ENCODE measurements at places on chromosomes 11 and 22.
A peak's percentile ranks its signal among the peaks of the same experiment; 100 is the strongest.

GRCh38 chr11:7637447-7638157, 35.7 kb downstream of the CYB5R2 start:
- DNase-seq, result peak; percentile 51

GRCh38 chr11:115338476-115338875, 165.7 kb downstream of the CADM1 start:
- DNase-seq, result no peak

DNA sequence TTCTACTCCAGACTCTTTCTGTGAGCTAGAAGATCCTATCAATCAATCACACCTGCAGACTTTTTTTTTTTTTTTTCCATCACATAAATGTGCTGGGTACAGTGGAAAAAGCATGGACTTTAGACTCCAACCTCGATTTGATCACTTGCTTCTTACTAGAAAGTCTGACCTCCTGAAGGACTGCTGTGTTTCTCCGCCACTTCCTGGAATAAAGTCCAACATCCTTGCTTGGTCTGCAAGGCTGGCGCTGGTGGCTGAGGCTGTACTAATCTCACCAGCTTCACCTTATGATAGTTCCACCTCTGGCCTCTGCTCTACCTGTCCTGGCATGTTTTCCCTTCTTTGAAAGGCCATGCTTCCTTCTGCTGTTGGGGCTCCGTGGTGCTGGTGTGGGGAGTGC, 60.9 kb upstream of the SESN3 start:
- no peak for DNase-seq

DNA sequence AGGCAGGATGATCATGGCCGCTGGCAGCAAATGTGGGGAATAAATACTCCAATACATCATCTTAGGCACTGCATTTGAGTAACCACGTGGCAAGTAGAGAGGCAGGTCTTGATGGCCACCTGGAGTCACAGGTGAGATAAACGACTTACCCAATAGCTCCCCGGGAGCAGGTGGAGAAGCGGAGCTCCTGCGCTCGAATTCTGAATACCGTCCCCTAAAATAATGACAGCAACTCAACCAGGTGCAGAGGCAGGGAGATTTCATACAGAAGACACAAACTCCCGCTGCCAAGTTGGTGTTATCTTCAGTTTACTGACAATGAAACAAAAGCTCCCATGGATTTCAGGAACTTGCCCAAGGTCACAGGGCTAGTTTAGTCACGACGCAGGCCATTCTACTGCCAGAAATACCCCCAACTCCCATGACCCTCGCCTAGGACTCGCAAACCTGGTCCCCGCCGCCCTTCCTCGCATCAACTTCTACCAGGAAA, 437 bp downstream of the SLC43A3 start:
- DNase-seq, result no peak

GRCh38 chr11:71334191-71334590, 81.8 kb upstream of the SHANK2 start:
- DNase-seq, result no peak

- DNase-seq, result no peak
Observed at GRCh38 chr11:102295045-102295444, 22.2 kb upstream of the BIRC3 start.

GRCh38 chr22:17810570-17811116, 36.4 kb upstream of the BID start:
- no peak for DNase-seq

GRCh38 chr11:95098826-95099225, 9.2 kb downstream of the ENDOD1 start:
- no peak for DNase-seq

- DNase-seq, result peak; percentile 63
Observed at GRCh38 chr11:120710354-120711131, 199.0 kb downstream of the GRIK4 start.

- no peak for DNase-seq
Observed at GRCh38 chr22:30582788-30583545, 8.5 kb upstream of the GAL3ST1 start.

- DNase-seq, result no peak
Observed at GRCh38 chr22:31838917-31839316, 85.1 kb downstream of the DEPDC5 start.

GRCh38 chr11:124473476-124473875, 28.0 kb upstream of the OR8B8 start:
- no peak for DNase-seq

DNA sequence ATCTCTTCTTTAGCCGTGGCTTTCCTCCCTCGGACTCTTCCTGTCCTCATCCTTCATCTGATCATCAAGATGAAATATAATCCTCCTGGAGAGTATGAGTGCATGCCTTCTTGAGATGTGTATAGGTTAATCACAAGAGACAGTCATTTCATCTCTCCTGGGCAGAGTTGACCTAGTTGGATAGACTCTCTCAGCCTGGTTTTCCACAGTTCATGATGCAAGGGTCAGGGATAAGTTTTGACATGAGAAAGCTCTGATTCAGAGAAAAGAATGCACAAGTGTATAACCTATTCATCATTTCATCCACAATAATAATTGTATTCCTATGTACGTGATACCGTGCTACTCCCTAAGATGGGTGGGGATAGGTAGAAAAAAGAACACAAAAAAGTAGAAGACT, 33.2 kb upstream of the CCDC90B start:
- no peak for DNase-seq

DNA sequence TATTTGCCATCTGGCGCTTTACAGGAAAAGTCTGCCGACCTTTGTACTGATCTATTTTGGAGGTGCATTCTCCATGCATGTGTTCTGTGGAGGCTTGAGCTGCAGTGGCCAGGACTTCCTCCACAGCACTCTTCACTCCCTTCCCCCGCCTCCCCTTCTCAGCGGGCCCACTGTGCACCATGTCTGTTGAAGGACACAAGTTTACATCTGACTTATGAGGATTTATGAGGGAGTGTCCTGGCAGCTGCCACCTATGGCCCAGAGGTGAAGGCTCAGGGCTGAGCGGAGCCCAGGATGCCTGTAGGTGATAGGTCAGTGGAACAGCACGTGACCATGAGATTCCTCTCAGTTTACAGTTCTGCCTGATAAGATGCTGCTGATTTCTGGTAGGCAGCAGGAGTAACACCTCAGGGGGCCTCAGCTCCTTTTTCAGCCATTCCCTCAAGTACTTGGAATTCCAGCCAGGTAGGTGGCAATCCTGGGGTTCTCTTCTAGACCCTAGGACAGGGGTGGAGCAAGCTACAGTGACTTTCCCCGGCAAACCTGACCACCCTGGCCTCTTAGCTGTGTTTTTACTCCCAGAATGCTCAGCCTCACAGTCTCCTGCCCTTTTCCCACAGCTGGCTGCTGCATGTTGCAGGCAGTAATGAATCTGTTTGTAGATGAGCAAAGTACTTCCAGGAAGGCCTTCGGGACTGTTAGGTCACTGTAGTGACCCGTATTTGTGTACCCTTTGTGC, 59.9 kb downstream of the PPFIBP2 start:
- DNase-seq, result no peak

GRCh38 chr22:37804881-37805809, 2.6 kb upstream of the GCAT start:
- peak; percentile 68 for DNase-seq

GRCh38 chr11:73226297-73227006, 8.4 kb downstream of the P2RY2 start:
- no peak for DNase-seq

GRCh38 chr11:123800036-123800435, 6.1 kb downstream of the OR6M1 start:
- no peak for DNase-seq

DNA sequence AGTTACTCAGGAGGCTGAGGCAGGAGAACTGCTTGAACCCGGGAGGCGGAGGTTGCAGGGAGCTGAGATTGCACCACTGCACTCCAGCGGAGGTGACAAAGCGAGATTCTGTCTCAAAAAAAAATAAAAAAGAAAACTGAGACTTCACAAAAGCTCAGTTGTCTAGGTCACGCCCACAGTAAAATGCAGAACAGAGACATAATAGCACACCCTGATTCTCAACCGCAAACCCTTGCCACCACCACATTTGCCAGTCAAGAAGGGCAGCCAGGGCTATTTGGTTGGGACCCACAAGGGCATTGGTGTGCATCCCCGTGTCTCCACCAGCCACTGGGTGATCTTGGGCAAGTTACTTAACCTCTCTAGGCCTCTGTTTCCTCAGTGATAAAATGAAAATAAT, 25.4 kb downstream of the CREB3L1 start:
- DNase-seq, result no peak

DNA sequence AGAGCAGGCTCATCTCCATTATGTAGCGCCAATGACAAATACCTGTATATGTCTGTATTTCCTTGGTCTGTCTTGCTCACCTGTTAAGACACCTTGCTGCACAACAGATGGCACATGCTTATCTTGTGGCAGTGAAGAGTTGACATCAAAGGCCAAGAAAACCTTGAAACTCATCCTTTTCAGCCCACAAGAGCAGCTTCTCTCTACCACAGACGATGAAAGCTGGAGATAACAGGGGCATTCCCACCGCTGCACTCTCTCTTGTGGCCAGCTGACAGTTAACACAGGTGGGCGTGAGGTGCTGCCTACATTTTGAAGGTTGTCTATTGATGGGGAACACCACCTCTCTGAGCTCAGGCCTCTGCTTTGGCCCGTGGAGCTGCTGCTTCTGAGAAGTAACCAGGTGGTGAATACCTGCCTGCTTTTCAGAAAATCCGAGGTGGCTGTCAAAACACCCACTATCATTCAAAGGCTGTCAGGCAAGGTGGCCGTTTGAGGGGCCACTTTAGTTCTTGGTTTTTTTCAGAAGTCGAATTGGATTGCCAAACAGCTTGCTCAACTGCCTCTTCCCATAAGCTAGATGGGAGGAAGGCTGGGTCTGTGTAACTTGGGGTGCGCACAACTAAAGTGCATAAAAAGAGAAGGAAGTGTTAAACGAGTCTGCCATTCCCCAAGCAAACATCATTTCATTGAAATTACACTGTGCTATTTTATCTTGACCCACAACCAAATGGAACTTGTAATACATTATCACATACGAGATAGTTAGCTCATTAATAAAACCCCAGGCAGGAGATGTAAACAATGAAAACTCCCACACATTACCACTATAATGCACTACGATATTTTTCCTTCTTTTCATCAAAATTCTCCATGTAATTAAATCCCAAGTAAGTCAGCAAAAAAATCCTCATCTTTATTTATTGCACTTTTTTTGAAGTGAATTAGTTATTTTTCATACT, 87.1 kb upstream of the RAG2 start:
- DNase-seq, result no peak

- no peak for DNase-seq
Observed at GRCh38 chr22:29071261-29072045, 1.4 kb upstream of the KREMEN1 start.

DNA sequence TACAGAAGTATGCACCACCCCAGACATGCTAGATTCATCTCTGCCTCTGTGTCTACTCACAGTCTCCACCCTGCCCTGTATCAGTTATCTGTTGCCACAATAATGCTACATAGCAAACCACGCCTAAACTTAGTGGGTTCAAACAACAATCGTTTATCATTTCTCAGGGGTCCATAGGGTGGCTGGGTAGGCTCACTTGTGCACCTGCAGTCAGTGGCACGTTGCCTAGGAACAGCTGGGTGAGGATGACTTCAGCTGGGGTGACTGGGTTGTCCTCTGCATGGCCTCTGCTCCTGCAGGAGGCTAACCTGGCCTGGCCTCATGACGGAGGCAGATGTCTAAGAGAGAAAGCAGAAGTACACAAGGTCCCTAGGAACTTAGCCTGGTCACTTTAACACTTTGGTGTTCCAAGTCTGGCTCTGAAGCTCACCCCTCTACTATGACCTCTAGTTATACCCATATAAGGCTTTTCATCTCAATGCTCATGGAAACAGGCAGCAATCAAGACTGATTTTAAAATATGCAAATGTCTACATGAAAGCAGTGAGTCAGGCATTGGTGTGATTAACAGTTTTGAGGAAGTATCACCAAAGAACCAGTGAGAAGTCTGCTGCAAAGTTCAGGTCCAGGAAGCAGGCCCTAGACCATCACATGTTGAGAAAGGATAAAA, 10.7 kb downstream of the OLFML1 start:
- DNase-seq, result no peak

DNA sequence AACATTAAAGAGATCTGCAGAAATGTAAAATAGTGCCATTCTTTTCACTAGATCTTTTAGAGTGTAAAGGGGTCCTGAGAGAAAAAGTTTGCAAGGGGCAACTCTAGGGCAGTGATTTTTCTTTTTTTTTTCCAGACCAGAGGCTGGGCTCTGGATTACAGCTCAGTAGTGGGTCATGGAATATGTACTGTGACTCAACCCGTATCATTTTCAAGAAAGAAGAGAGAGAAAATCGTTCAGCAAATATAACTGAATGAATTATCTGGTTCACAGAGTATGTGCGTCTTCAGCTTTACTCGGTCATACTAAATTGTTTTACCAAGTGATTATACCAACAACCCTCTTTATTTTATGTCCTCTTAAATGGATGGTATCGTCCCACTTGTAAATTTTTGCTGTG, 3.8 kb downstream of the CEP57 start:
- no peak for DNase-seq
